ENCODE measurements at places on chromosomes 12 and 14.

- no peak for DNase-seq
These were observed 99.9 kb upstream of the RFLNA start for GRCh38 chr12:124194893-124195566.

DNA sequence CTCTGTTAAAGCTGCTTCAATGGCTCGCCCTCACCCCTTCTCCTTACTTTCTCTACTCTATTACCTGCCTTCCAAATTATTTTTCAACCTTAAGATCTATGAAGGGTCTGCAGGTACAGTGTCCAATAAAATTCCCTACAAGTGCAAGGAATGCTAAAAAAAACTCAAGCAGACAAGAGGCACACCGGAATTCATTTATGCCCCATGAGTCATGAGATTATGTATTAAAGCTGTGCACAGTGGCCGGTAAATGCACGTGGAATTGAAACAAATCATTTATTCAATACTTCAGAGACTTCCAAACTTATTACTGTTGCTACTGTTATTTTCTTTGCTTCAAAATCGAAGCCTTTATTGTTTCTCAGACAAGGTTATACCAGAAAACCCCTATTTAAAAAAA lies 68.4 kb downstream of the ST8SIA1 start:
- DNase-seq = no peak

DNA sequence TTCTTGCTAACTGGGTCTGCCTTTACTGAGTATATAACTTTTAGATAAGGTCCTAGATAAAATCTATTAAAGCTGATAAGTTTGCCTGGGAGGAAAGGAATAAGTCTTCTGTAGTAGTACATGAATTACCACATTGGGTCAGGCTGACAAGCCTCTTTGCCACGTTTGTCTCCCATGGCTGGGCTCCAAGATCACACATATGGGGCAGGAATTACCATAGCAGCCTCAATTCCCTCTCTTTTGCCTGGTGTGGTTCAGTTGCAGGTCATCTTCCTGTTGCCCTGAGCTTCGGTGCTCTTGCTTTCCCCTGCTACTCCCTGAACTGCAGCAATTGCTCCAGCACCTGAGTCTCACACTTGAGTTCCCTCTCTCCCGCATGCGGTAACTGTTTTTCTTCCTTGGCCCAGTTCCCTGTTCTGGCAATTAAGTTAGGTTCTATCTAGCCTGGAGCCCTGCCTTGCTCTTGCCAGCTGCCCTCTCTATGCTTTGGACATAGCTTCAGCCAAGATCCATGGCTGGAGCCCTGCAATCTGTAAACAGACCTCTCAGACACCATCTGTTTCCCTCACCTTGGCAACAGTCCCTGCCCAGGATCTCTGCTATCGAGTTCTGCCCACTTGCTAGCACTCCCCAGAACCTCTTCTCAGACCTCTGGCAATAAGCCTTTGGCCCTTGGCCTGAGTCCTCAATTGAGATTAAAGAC lies 5.8 kb upstream of the GLT8D2 start:
- DNase-seq = peak; percentile 74

DNA sequence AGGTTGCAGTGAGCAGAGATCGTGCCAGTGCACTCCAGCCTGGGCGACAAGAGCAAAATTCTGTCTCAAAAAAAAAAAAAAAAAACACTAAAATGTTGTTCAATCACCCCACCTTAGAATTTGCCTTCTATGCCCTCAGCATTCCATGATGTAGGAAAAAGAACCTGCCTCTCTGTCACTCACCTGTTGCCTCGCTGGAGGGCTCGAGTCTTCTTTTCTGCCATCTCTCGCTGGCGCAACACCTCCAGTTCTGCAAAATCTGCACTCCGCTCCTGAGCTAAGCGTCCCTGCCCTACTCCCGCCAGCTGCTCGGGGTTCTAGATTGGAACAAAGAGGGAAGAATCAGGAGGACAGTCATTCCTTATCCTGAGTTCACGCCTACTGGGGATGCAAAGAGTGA lies 17.9 kb downstream of the TIMELESS start:
- no peak for DNase-seq

DNA sequence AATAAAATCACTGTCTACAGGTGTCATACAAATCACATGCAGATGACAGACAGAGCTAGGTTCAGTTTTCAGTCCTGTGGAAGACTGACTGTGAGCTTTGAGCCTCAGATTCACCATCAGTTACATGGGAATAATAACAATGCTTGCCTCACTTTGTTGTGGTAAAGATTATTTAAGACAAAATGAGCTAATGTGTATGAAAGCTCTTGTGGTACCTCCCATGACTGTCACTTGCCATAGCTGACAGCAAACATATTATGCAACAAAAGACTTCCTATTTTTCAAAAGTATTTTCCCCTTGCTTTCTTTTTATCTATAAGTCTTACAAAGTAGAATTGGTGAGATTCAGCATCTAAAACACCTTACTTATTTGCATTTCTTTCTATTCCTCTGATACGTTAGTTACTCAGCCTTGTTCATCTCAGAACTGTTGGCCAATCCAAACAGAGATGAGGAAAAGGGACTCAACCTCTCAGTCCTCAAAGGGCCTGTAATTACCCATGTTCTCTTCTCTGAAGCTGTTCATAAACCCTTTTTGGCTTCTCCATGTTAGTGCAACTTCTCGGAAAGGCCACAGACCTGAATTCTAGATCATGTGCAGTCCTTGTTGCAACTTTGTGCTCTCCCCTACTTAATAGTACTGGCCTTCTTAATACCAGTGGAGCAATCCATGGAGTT lies 8.8 kb upstream of the DDHD1 start:
- no peak for DNase-seq

- DNase-seq = no peak
These were observed 10.2 kb upstream of the MEG3 start for GRCh38 chr14:100815478-100816285.

DNA sequence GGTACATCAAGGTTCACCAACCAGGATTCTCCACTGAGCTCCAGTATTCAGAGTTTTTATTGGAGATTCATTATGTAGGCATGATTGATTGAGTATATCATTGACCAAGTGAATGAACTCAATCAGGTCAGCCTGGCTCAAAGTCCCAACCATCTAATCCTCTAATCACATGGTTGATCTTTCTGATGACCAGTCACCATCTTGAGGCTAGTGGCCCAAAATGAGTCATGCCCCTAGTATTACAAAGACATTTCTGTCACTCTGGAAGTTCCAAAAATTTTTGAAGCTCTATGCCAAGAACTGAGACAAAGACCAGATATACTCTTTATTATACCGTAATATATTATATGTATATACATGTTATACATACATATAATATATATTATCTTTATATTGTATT lies 75.9 kb upstream of the ATF7IP start:
- no peak for DNase-seq

DNA sequence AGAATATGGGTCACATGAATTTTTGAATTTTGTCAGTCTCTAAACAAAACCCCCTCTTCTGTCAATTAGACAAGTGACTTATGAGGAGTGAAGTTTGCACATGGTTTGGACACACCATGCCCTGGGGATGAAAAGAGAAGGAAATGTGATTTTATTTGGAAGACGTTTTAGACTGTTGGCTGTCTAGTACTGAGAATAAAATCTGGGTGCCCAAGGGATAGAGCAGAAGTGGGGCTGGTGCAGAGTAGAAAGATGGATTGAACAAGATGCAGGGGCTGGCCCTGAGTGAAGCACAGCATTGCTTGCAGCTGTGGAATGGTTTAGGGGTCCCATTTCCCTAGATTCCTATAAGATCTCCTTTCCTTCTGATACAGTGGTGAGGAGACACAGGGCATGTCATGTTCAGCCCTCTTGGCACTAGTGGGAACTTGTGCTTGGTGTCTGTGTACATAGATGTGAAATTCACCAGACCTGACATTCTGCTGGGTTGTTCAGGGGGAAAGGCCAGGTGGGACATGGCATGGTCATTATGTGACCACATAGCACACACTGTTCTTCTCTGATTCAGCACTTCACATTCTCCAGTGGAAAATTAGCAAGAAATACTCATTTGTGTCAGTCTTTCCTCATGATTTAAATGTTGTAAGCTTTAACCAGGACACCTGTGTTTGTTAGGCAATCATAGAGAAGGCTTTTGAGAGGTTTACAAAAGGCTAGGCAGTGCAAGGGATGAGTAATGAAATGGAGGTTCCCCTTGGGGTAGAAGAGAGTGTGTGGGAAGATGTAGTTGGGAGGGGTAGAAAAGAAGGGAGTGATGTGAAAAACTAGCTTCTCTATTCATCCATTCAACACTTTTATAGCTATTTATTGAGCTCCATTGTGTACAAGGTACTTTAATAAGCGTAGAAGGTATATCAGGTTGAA lies 202.3 kb upstream of the IGF1 start:
- no peak for DNase-seq

GRCh38 chr12:26244503-26244902 lies 49.1 kb downstream of the SSPN start:
- DNase-seq = no peak

DNA sequence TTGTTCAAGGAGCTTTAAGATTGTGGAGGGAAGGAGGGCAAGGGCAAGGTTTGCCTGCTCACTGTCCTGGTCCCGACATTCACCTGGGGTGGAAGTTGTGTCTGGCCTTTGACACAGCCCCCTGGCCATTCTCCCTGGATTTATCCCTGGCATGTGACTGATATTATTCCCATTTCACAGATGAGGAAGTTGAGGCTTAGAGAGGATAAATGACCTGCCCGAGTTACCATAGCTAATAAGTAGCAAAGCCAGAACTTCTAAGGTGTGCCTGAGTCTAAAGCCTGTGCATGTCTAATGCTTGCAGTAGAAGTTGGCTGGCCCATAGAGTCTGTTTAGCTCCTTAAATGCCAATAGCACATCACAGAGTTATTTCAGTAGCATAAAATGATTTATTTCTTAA lies 720 bp upstream of the FGF6 start:
- no peak for DNase-seq

DNA sequence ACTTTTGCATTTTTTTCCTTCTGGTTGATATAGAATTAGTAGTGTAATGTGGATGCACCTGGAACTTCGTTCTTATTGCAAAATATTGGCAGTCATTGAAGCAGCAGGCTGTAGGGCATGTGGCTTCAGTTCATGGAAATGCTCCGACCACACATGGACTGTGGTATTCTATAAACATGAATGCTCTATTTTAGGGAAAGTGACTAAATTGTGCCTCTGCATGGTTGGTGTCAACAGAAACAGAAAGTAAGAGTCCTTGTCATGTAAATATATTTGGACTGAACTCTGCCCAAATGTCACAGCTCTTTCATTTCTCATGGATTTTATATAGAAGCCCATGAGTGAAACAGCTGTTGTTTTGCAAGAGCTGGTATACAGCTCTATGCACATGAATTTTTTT lies 917.0 kb downstream of the LRFN5 start:
- DNase-seq = no peak

- no peak for DNase-seq
These were observed 223.3 kb upstream of the SFSWAP start for GRCh38 chr12:131487388-131488124.

- no peak for DNase-seq
These were observed 47.8 kb downstream of the FERMT2 start for GRCh38 chr14:52902971-52903619.

GRCh38 chr12:77685112-77685511 lies 145.6 kb upstream of the NAV3 start:
- peak; percentile 90 for DNase-seq

DNA sequence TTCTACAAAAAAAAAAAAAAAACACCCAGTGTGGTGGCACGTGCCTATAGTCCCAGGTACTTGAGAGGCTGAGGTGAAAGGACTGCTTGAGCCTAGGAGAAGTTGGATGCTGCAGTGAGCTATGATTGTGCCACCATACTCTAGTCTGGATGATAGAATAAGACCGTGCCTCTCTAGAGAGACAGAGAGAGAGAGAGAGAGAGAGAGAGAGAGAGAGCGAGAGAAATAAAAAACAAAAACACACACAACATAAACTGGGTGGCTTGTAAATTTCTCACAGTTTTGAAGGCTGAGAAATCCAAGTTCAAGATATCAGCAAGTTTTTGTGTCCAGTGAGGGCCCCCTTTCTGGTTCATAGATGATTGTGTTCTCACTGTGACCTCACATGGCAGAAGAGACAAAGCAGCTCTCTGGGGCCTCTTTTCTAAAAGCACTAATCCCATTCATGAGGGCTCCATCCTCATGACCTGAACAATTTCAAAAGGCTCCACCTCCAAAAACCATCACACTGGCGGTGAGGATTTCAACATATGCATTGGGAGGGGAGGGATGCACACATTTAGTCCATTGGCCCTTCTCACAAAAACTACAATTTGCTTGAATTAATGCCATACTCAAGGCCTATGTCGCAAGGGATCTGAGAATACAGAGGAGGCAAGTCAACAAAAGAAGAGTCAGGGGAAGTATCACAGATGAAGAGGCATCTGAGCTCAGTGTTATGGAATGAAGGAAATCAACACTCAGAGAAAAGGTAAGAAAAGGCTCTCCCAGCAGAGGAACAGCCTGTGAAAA lies 94.9 kb downstream of the PPM1H start:
- DNase-seq = no peak

DNA sequence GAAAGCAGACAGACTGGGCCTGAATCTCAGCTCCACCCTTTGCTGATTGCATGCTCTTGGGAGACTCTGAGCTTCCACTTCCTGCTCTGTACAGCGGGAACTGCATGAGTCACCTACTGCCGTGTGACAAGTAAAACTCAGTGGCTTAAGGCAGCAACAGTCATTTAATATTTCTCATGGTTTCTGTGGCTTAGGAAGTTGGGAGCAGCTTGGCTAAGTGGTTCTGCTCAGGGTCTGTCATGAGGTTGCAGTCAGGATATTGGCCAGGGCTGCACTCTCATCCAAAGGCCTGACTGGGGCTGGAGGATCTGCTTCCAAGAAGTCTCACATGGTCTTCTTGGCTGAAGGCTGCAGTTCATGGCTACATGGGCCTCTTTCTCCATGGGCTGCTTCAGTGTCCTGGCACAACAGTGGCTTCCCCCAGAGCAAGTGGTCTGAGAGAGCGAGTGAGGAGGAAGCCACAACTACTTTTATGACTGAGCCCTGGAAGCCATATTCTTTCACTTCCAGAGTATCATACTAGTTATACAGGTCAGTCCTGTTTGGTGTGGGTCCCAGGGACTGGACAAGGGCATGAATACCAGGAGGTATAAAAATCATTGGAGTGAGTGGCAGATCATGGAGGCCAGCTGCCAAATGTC lies 49.7 kb downstream of the FAM222A start:
- no peak for DNase-seq

DNA sequence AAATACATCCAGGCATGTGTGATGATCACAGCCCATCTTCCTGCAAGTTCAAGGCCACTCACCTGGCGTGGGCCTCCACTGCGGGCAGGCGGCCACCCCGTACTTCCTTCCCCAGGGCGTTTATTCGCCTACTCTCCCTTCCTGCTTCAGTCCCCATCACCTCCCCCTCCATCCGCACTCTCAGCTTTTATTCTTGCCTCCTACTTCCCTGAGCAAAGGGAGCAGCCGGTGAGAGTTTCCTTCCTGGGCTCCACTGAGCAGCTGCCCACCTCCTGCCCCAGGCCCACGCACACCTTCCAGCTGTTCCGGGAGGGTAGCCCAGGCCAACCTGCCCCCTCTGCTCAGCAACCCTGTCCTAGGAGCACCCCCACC lies 4.1 kb downstream of the CYP46A1 start:
- no peak for DNase-seq

GRCh38 chr12:53560351-53560750 lies 53.1 kb upstream of the NPFF start:
- DNase-seq = no peak

- no peak for DNase-seq
These were observed 4.7 kb upstream of the CHST11 start for GRCh38 chr12:104452087-104452486.

- DNase-seq = no peak
These were observed 113.4 kb upstream of the DYRK2 start for GRCh38 chr12:67535176-67535575.

- no peak for DNase-seq
These were observed 145.5 kb downstream of the AKAP6 start for GRCh38 chr14:32474478-32475195.

- no peak for DNase-seq
These were observed 164.7 kb downstream of the SUDS3 start for GRCh38 chr12:118541071-118541470.
